ENCODE measurements at places on chromosomes 2 and 18.

GRCh38 chr2:101515477-101515876 is 40.6 kb upstream of the RFX8 start:
- no peak for DNase-seq

GRCh38 chr2:212537726-212538304 is 787 bp downstream of the ERBB4 start:
- DNase-seq, result no peak

DNA sequence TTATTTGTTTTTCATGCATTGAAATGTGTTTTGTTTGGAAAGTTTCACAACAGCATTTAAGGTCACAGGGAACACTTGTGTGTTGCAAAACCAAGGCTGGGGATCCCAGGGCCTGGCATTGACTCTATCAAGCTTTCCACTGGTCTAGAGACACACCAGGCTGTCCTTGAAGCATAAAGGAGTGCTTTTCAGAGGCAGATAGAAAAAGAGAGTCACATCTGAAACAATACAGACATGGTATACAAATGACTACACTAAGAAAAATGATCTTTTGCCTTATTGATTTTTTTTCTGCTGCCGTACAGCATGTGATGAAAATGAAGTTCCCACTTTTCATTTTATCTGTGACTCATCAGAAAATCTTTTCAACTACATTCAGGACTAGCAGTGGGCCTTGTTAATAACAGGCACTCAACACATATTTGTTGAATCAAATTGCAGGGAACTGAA is 61.9 kb upstream of the ZCCHC2 start:
- DNase-seq, result no peak

DNA sequence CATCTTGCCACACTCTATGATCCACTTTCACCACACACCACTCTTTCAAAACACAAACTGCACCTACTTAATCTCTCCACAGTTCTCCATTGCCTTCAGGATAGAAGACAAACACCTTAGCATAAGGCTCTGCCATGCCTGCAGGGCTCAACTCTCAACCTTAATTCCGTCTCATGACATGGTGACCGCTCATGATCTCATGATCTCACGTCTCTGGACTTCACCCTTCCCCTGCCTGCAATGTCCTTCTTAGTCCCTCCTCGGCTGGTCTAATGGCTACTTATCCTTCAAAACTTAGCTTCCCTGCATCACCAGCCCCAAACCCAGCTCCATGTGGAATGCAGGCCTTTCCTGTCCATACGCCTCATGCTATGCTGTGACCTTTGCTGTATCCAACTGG is 85.3 kb downstream of the ACVR1 start:
- no peak for DNase-seq

DNA sequence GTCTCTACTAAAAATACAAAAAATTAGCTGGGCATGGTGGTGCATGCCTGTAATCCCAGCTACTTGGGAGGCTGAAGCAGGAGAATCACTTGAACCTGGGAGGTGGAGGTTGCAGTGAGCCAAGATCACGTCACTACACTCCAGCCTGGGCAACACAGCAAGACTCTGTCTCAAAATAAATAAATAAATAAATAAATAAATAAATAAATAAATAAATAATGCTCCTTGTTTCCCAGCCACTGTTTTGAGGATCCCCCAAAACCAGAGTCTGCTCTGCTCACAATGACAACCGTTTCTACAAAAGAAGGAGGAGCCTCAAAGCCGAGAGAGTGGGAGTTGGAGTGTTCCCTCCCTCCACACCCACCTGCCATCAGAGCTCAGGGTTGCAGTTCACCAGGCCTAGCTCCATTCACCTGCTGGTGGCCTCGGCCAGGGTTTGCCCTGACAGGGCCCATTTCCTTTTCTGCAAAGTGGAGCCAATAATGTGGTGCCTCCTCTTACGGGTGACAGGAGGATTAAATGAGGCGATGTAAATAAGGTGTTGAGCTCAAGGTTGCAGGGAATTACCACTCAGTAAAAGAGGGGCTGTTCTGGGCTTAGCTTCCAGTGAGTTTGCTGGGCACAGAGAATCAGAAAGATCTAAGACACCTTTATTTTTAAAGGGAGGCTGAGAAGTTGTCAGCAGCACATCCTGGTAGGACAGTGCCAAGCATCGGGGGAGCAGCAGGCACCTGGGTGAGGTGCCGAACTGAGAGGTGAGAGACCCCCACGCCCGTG is 25.5 kb downstream of the CRACDL start:
- DNase-seq, result no peak

DNA sequence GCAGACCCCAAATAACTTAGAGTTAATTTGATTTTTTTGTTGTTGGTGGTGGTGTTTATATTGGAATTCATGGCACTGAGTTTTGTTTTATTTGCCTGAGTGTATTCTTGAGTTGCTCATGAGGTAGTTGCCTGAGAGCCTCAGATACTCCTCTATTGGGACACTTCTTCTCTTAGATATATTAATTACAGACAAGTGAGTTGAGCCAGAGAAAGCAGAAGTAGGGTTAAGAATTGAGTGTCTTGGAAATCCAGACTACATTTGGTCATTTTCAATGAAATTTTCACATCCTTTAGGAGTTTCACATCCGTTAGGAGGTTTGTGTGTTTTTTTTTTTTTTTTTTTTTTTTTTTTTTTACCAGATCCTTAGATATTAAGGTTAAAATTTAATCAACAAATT is 29.0 kb downstream of the FMNL2 start:
- no peak for DNase-seq

- DNase-seq, result no peak
Observed at GRCh38 chr2:71559080-71559827, 105.9 kb downstream of the DYSF start.

DNA sequence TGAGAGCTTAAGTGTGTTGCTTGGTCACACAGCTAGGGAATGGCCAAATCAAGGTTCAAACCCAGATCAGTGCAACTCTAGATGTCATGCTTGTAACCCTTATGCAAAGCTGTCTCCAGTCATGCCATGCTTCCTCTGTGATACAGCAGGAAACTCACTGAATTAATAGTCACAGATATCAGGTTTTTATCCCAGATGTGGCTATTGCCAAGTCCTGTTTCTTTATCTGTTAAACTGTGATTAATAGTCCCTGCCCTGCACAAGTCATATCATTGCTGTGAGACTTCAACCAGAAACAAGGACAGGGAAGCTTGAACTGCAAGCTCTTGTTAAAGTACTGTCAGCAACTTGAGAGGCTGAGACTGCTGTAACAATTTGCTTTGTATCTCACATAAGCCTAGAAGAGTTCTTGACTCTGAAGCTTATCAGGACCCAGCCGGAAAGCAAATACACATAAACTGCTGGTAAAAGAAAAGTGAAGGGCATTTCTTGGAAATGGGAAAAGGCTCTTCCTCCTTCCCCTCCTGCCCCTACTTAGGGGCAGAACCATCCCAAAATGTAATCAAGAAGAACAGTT is 609.0 kb downstream of the DCC start:
- DNase-seq, result no peak

DNA sequence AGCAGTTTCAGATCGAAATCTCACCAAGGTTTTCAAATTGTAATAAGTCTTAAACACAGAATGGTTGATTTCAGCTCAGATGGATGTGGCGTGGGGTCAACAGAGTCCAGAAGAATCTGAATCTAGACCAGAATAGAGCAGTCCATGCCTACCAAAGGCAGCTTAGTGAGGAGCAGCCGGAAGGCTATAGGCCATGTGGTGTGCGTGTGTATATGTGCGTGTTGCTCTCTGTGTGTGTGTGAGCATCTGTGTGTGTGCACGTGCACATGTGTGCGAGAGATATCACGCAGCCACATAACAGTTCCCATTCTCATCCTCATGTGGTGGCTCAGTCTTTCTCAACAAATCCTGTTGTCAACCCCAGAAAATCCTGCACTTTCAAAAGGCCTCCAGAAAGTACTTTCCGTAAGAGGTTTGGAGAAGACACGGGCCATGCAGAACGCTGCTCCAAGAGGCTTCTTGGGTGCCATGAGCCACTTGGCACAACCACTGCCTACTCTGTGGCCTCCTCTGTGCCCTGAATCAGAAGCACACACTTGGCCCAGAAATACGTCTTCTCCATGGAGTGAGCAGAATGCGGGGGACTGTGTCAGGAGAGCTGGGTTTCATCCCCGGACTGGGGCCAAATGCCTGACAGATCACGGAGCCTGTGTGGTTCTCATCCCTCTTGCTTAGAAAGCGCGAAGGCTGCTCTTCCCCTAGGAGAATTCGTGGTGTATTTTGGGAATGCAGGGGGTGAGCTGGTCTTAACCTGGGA is 67.3 kb downstream of the ACKR3 start:
- DNase-seq, result no peak

GRCh38 chr2:239146741-239147181 is 254.1 kb downstream of the HDAC4 start:
- DNase-seq, result no peak

DNA sequence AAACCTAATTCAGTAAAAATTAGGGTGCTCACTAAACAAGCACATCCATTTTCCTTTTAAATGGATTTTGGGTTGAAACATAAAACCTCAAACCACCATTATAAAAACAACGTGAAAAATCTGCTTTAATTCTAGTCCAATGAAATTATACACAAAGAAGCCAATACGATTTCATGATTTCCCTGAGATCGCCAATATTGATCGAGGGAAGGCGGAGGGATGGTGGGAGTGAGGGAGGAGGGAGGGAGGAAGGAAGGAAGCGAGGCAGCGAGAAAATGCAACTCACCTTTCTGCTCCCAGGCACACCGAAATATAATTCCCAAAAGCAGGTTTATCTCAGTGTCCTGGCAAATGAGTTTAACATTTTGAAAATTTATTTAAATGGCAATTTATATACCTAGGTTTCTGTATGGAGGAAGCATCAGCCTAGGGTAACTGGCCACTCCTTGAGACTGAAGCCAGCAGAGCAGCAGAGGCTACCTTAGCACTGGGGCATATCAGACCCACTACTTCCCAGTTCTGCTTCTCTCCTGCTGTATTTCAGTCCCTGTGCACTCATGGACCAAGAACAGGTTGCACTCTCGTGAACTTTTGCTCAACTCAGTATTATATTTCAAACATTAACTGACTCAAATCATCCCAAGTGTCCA is 2.3 kb upstream of the ONECUT2 start:
- DNase-seq, result no peak

DNA sequence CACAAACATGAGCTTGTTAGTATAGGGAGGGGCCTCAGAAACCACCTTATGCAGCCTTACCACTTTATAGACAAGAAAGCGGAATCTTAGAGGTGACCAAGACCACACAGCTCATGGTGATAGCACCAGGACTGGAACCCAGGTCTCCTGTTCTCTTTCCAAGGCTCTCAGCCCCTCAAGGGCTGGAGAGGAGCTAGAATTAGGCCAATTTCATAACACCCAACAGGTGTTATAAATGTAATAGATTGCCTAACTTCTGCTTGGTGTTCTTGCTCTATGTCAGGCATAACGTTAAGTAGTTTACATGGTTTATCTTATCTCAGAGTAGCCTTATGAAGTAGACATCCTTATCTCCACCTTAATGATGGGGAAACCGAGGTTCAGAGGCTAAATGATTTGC is 42.9 kb downstream of the RPL37A start:
- no peak for DNase-seq
